ENCODE measurements at places on chromosomes 12 and 14.
A peak's percentile ranks its signal among the peaks of the same experiment; 100 is the strongest.

GRCh38 chr14:80586131-80586530 is 355.4 kb downstream of the CEP128 start:
- no peak for DNase-seq

- DNase-seq, result no peak
These were observed 51.9 kb downstream of the ZFYVE26 start for GRCh38 chr14:67764496-67764895.

GRCh38 chr12:9702255-9702654 is 30.6 kb downstream of the CLECL1 start:
- DNase-seq, result peak; percentile 53

DNA sequence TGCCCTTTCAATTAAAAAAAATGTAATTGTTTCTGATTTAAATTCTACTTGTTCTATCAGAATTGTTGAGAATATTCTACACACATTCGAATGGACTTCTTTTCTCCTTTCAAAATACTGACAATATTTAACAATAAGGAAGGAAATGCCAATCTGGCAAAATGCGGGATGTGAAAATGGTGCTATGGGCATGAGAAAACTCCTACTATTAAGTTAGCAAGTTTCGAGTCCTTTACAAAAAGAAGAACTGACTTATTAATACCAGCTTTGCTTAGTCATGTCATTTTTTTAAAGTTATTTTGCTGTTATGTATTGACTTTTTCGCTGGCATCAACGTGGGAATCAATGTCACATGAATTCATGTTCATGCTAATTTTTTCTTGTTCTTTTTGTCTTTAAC is 31.7 kb upstream of the ARL1 start:
- no peak for DNase-seq

GRCh38 chr14:89139404-89140247 is 277.4 kb downstream of the FOXN3 start:
- DNase-seq, result no peak

GRCh38 chr14:94521375-94522114 is 12.3 kb upstream of the SERPINA12 start:
- DNase-seq, result no peak

- no peak for DNase-seq
These were observed 3.4 kb upstream of the CDH24 start for GRCh38 chr14:23060536-23061260.

DNA sequence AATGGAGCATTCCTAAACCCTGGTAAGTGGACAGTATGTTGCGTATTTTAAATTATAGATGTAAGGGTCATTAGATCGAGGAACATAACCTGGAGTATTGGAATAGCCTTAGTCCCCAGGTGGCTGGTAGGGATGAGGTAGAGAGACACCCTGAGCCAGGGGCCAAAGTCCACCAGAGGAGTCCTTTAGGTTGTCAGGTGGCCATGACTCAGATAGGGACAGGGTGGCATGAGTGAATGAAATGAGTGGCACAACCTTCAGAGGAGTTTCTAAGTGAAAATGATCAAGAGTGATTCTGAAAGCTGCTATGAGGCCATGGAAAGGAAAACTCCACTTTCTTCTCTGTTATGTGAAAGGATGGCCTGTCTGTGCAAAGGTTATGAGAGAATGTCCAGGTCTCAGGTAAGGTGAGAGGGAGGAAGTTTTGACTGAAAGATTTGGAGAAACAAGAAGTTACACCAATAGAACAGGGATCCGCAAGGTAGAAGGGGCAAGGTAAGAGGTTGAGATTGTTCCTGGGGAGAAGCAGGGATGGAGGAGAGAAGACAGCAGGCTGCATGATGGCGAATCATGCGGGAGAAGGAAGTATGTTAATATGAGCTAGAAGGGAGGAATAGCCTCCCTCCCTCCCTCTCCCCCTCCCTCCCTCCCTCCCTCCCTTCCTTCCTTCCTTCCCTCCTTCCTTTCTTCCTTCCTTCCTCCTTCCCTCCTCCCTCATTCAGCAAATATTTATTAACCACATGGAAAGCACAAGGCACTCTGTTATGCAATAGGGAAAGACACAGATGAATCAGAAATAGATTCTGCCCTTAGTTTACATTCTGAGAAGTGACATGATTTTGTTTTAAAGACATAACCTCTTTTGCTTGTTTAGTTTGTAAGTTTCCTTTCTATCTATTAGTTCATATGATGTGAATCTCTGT is 14.0 kb upstream of the RIPK3 start:
- DNase-seq, result no peak

DNA sequence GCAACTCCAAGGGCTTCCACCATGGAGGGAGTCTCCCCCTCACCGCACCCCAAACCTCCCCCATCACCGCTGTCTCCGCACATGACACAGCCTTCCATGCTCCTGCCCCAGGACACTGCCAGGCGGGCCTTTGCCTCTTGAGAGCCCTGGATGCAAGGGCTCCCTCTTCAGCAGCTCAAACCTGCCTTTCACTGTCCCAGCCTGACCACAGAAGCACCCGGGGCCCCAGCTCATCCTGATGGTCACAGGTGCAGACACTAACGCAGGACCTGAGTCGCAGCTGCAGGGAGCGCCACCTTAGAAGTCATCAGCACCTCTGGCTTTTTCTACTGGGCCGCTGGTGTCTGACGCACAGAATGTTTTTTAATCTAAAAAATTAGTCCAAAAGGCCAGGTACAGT is 54.0 kb downstream of the SYNE3 start:
- DNase-seq, result no peak

- DNase-seq, result no peak
These were observed 340.3 kb upstream of the PDE3A start for GRCh38 chr12:20028033-20028432.

GRCh38 chr14:23307687-23308644 is 1.3 kb downstream of the BCL2L2 start:
- no peak for DNase-seq

DNA sequence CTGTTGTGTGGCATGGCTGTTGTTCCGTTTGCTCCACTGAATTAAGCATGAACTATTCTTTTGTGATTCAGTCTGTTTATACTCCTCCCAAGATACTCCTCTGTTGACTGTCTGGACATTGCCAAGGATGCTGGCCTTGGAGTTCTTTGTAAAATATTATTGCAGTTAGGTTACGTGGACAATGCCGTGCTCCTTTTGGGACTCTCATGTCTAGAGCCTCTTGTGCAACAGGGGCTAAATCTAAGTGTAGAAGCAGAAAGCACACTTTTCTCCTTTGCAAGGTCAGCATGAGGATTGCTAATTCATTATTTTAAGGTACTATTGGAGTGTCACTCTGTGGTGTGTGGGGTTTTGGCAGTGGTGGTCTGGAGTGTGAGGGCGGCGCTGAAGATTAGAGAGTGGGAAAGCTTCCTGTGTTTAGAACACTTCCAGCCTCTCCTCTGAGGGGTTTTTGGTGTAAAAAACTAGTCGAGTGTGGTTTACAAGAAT is 125.4 kb downstream of the SAMD4A start:
- no peak for DNase-seq

GRCh38 chr14:31127690-31128089 is 79.9 kb downstream of the HECTD1 start:
- peak; percentile 26 for DNase-seq

- no peak for DNase-seq
These were observed 40.9 kb upstream of the MBIP start for GRCh38 chr14:36361210-36361853.

GRCh38 chr14:80536456-80536855 is 325.2 kb upstream of the DIO2 start:
- DNase-seq, result no peak

- no peak for DNase-seq
These were observed 111.9 kb upstream of the CPM start for GRCh38 chr12:69044887-69045286.

GRCh38 chr12:127192391-127192790 is 1074.6 kb upstream of the TMEM132C start:
- no peak for DNase-seq

GRCh38 chr12:57888409-57889157 is 42.1 kb upstream of the CTDSP2 start:
- no peak for DNase-seq

DNA sequence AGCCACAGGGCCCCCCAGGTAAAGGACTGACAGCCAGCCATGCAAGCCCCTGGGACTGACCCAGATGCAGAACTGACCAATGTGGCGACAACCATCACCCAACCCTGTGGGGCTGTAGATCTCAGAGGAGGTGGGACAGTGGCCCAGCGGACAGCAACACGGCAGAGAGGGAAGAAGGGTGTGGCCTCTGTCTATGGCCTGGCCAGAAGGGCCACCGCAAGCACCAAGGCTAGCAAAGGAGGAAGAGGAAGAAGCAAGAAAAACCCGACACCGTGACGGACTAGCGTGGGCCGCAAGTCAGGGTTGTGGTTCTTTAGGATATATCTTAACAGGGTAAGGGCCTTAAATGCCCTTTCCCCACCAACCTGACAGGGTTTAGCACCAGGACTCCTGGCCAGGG is 71.2 kb downstream of the ITPK1 start:
- no peak for DNase-seq

- DNase-seq, result no peak
These were observed 258.5 kb downstream of the NOVA1 start for GRCh38 chr14:26339381-26339780.

DNA sequence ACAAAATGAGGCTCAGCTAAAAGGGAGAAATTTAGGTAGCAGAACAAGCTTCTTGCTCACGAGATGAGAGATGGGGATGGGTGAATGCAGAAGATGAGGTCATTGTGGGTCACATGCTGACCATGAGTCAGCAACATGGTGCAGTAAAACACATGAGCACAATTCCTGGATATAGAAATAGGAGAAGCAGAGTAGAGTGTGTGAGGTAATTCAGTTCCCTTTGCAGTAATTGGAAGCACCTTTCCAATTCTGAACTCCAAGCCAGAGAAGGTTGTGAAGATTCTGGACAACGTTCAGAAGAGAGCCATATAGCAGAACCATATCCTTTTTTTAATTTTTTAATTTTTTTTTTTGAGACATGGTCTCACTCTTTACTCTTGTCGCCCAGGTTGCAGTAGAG is 62.0 kb upstream of the LMNTD1 start:
- no peak for DNase-seq

- DNase-seq, result no peak
These were observed 57.7 kb downstream of the MVK start for GRCh38 chr12:109631302-109631701.

DNA sequence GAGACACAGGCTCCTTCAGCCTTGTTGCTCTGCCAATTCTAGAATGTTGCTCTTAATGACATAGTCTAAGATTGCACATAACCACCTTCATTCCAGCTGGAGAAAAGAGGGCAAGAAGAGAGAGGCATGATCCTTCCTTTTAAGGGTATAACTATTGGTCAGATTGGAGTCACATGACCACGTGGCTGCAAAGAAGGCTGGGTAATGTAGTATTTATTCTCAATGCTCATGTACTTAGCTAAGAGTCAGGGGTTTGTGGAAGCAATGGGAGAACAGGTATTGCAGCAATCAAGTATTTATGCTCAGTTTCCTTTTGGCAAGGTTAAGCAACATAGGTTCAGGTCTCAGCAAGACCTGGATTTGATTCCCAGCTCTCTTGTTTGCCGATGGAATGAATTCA is 298.8 kb upstream of the TBX3 start:
- no peak for DNase-seq

DNA sequence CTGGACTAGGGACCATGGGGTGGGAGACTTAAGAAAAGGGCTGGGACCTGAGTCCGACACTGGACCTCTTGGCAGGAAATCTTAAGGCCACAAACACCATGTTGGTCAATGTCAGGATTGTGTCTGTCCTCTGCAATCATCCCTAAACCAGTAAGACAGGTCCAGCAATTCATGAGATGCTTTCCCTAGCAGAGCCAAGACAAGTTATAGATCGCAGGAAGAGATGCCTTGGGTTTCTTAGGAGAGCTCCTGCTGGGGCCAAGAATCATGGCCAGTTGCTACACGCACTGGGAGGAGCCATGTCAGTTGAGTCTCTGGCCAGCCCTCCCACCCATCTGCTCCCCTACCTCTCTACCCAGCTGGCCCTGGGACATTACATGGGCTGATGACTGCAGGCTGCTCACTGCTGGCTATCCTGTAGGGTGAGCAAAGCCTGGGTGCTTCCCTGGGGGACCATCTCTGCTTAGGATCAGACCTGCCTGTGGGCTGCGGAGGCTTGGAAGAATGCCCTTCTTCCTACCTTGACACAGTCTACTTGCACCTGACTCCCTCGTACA is 14.2 kb downstream of the PLEKHH1 start:
- DNase-seq, result no peak

GRCh38 chr14:76293221-76293620 is 82.7 kb upstream of the ESRRB start:
- no peak for DNase-seq

DNA sequence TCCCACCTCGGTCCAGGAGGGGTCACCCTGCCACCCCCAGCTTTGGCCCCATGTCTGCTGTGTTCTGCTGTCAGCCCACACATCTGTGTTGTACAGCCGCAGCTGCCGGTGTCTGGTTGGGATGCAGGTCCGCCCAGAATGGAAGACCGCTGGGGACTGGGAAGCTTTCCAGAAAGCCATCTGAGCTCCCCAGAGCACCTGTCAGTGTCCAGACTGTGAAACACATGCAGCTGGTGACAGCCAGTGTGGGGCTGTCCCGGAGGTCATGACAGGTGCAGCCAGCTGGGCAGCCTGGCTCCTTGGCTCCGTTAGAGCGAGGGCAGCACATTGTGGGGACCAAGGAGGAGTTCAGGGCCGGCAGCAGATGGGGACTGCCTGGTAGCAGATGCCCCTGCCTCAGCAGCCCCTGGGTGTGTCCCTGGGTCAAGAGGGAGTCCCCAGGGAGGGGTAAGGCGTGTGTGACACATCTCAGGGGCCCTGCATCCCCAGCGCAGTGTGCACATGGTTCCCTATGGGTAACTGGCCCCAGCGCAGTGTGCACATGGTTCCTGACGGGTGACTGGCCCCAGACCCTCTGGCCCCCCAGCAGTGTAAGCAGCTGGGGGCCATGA is 16.4 kb downstream of the CEP170B start:
- no peak for DNase-seq

DNA sequence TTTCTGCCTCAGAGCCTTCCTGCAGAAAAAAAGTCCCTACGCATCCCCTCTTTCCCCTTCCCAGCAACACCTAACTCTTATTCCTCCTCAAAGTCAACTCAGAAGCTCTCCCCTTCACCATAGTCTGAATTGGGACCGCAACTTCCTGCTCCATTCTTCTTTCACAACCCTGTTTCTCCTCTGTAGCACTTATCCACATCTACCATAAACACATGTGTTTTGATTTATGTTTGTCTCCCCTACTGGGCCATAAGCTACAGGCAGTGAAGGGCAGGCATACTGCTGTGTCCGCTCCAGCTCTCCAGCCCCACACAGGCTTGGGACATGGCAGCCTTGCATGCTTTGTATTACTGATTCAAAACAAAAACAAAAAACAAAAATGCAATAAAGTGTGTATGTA is 5.9 kb downstream of the SDR9C7 start:
- no peak for DNase-seq

Data from activated gamma-delta T cell treated with Interleukin-2 at 50 U/mL for 16 hours (primary cell).